ENCODE measurements at places on chromosomes 1 and 21. TPM values are rescaled to one million over a fixed set of nuclear protein-coding genes. Genes with fewer than 3 reads are reported as not detected.

Gene SYTL1
- total RNA-seq, result 103 TPM

Gene LCE2A
- not detected for total RNA-seq

Gene RHEX
- not detected for total RNA-seq

Gene KIRREL1
- total RNA-seq, result not detected

Gene MYOG
- total RNA-seq, result not detected

Gene FAM89A
- 6.7 TPM for total RNA-seq

DNA sequence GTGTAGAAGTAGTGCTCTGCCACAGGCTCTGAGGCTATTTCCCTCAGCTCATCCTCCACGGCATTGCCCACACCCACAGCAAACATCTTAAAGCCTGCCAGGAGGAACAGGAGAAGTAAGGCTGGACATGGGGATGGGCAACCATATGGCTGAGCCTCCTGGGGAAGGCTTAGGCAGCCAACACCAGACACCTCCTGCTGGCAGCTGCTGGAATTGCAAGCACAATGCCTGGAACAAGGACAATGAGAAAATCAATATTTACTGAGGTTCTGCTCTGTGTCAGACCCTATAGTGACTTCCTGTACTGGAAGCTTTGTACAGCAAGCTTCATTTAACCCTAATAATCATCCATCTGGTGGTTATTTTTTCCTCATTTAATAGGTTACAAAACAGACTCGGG, 8.2 kb downstream of the MATN1 start:
- no peak for DNase-seq
- H3K4me3 ChIP-seq, result no peak overlapping the region
- H3K4me1 ChIP-seq, result peaks cover 11% of the 10 kb centered on the region
- H3K27me3 ChIP-seq, result peaks cover 4% of the 10 kb centered on the region

DNA sequence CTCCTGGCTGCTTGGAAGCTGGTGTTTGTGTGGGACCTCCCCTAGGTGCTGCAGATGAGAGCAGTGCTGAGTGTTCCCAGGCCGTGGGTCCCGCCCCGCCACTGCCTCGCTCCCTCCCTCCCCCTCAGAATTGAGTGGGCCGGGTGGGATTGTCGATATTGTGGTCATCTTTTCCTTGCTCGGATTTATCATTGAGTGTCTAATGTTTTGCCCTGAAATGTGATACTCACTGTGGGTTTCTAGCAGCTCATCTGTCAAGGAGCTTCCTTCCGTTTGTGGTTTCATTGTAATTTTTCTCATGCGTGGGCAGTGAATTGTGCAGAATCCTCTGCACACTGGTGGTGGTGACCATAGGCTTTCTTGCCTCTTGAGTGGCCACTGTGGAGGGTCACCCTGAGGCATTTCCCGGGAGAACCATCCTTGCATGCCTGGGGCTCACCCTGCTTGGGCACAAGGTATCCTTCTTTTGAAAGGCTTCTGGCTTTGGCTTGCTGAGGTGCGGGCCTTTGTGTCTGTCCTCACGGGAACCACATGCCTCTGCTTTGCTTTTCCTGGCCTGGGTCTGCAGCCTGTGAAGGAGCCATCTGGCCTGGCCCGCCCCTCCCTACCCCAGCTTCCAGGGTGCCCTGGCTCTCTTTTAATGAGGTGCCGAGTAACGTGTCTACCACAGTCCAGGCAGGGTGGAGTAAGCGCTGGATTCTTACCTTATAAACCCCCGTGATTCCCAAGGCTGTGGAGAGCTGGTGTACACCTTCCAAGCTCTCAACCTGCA, 25.6 kb downstream of the SLX9 start:
- no peaks in the 10 kb centered on the region for H3K27me3 ChIP-seq
- H3K27ac ChIP-seq, result peak overlapping the region; percentile 3
- DNase-seq, result no peak

DNA sequence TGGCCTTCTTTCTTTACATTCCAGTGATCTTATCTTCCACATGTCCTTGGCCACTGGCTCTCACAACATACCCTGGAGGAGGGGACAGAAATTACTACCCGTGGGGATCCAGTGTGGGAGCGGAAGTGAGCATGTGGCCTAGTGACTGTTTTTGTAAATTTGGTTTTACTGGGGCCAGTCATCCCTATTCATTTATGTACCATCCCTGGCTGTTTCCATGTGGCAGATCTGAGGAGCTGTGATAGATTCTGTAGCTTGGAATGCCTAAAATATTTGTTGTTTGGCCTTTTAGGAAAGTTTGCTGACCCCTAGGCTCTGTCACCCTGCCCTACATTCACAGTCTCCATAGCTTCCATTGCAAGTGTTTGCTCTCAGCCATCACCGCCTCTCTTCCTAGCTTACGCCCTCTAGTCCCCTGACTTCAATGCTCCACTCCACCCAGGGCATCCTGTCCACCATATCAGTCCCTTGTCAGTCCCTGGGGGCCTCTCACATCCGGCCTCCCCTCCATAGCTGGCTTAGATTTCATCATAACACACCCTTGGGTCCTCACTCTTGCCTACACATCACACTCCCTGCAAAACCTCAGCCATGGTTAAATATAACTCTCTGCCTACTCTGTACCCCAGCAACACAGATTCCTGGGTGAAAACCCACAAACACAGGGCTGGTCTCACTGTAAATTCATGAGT, 25.8 kb downstream of the DHCR24 start:
- no peak for DNase-seq
- peaks cover 5% of the 10 kb centered on the region for H3K4me1 ChIP-seq
- H3K27ac ChIP-seq, result peak overlapping the region; percentile 80
- H3K27me3 ChIP-seq, result no peaks in the 10 kb centered on the region

DNA sequence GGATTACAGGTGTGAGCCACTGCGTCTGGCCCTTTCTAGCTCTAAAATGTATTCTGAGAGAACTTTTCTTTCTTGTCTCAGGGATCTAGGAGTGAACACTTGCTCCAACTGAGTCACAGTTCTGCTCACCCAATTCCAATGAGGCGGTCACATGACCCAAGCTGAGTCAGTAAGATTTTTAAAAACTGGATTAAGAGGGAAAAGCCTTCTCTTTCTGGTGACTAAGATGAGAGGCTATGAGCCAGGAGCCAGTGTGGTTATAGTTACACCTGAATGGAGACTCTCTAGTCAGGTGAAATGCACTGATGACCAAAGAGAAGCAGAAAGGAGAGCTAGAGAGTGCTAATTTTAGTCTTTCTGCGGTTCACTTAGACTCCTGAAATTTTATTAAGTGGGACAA, 9.5 kb upstream of the DEPDC1 start:
- no peaks in the 10 kb centered on the region for H3K36me3 ChIP-seq
- H3K4me3 ChIP-seq, result no peak overlapping the region
- no peaks in the 10 kb centered on the region for H3K4me1 ChIP-seq
- DNase-seq, result no peak
- peaks cover 10% of the 10 kb centered on the region for H3K27me3 ChIP-seq
- no peak overlapping the region for H3K27ac ChIP-seq

- H3K4me3 ChIP-seq, result no peak overlapping the region
- peaks cover 2% of the 10 kb centered on the region for H3K27me3 ChIP-seq
Measured at GRCh38 chr1:221632072-221632471, 109.8 kb downstream of the DUSP10 start.

DNA sequence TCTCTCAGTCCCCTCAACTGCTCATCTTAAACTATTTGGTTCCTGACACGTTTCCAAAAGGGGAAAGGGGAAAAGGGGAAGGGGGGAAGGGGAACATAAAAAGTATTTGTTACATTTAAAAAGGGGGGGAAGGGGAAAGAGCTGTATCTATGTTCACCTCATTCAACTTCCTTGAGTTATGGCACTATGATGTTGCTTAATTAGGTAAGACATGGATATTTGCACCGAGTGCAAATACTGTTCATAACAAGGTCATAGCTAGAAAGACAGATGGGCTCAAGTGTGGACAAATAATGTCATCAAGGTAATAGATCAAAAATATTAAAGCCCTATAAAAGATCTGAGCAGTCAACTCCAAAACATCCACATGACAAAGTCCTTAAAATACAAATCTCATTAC, 26.0 kb downstream of the GPBP1L1 start:
- peaks cover 1% of the 10 kb centered on the region for H3K4me1 ChIP-seq
- H3K36me3 ChIP-seq, result peaks cover 21% of the 10 kb centered on the region
- no peaks in the 10 kb centered on the region for H3K27me3 ChIP-seq
- DNase-seq, result no peak
- no peak overlapping the region for H3K27ac ChIP-seq

DNA sequence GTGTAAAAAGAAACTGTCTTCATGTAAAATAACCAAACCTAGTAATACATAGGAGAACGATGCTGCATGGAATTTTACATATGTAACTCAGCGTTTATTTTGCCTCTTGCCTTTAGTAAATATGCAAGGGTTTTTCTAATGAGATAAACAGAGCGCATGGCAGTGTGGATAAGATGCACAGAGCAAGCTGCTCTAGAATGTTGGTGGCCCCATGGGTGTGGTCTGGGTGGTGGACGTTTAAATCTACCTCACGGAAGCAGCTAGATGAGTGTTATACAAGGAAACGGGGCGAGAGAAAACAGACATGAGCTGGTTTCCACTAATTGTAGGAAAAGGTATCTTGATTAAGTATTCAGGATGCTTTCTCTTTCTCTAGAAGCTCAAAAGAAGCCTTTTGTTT, 205.9 kb downstream of the DSCAM start:
- no peaks in the 10 kb centered on the region for H3K4me1 ChIP-seq
- H3K36me3 ChIP-seq, result no peaks in the 10 kb centered on the region
- no peak overlapping the region for H3K4me3 ChIP-seq
- H3K27ac ChIP-seq, result no peak overlapping the region

DNA sequence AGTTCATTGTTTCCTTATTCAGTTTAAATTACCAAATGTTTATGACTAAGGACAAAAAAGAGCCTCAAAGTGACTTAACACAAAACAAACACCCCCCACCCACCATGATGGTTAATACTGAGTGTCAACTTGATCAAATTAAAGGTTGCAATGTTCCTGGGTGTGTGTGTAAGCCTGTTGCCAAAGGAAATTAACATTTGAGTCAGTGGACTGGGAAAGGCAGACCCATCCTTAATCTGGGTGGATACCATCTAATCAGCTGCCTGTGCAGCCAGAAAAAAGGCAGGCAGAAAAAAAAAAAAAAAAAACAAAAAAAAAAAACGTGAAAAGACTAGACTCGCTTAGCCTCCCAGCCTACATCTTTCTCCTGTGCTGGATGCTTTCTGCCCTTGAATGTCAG, 543.4 kb downstream of the NEGR1 start:
- no peaks in the 10 kb centered on the region for H3K27me3 ChIP-seq
- no peak overlapping the region for H3K4me3 ChIP-seq
- H3K36me3 ChIP-seq, result no peaks in the 10 kb centered on the region

DNA sequence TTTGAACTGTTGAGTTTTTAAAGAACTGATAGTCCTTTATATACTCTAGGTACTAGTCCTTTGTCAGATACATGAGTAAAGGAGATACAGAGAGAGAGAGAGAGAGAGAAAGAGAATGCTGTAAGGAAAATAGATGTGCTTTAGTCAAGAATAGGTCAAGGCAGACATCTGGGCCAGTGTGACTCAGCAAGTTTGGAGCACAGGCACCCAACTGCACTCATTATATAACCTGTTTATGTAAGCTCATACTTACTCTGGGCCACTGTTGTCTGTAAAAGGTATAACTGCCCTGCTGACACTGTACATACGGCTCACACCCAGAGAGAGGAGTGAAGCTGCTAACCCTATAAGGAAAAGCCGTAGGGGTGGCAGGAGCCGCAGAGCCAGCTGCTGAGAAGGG, 32.2 kb upstream of the AKT3 start:
- peaks cover 12% of the 10 kb centered on the region for H3K27me3 ChIP-seq
- no peak for DNase-seq
- no peak overlapping the region for H3K27ac ChIP-seq
- no peaks in the 10 kb centered on the region for H3K36me3 ChIP-seq

- H3K27ac ChIP-seq, result no peak overlapping the region
- H3K36me3 ChIP-seq, result no peaks in the 10 kb centered on the region
- no peaks in the 10 kb centered on the region for H3K4me1 ChIP-seq
- no peak for DNase-seq
Measured at GRCh38 chr21:30434033-30434631, 4.1 kb downstream of the KRTAP13-4 start.

DNA sequence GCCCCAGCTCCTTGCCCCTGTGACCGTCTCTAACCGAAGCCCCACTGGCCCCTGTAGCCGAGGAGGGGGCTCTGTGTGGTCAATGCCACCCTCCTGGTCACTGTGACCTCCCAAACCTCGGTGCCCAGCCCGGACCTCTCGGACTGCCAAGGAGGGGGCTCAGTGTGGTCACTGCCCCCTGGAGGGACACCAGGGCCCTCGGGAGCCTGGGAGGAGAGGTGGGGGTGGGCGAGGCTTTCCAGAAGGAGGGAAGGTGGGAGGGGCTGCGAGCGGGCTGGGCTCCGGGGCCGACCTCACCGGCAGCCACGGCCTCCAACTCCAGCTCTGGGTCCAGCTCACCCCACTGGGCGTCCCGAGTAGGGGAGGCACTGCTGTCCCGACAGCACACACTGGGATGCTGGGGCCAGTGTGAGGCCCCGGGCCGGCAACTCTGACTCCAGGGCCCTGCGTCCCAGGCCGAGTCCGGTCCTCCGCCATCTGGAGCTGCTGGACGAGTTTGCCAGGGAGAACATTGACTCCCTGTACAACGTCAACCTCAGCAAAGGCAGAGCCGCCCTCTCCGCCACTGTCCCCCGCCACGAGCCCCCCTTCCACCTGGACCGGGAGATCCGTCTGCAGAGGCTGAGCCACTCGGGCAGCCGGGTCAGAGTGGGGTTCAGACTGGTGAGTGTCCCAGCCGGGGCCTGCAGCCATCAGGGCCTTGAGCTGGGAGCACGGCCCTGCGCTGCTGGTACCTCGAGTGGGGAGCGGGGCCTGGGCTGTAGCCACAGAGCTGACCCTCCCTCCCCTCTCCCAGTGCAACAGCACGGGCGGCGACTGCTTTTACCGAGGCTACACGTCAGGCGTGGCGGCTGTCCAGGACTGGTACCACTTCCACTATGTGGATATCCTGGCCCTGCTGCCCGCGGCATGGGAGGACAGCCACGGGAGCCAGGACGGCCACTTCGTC, 6.4 kb downstream of the SCNN1D start:
- H3K4me1 ChIP-seq, result peaks cover 2% of the 10 kb centered on the region
- no peak overlapping the region for H3K27ac ChIP-seq
- peak; percentile 31 for DNase-seq
- H3K4me3 ChIP-seq, result no peak overlapping the region
- H3K36me3 ChIP-seq, result no peaks in the 10 kb centered on the region
- H3K27me3 ChIP-seq, result no peaks in the 10 kb centered on the region

DNA sequence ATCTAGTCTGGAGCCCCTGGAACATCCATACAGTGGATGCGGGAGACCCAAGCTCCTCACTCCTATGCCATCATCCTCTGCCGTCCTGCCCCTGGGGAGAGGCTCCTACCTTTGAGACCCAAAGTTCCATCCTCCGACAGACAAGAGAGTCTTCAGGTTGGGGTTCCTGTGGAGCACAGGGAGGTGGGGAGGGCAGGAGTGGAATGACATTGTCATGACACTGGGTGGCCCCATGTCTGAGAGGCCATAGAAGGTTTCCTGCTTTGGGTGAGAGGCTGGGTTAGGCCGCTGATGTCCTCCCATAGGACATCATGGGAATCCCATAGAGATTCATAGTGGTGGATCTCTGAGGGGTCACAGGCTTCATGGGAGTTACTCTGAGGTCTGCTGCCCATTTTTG, 2.0 kb downstream of the CHI3L1 start:
- H3K4me1 ChIP-seq, result peaks cover 2% of the 10 kb centered on the region
- H3K27ac ChIP-seq, result no peak overlapping the region
- H3K27me3 ChIP-seq, result peaks cover 18% of the 10 kb centered on the region

- no peak for DNase-seq
- H3K27me3 ChIP-seq, result peaks cover 35% of the 10 kb centered on the region
- peaks cover 11% of the 10 kb centered on the region for H3K4me1 ChIP-seq
- H3K36me3 ChIP-seq, result no peaks in the 10 kb centered on the region
- H3K4me3 ChIP-seq, result no peak overlapping the region
- H3K27ac ChIP-seq, result no peak overlapping the region
Measured at GRCh38 chr1:205294175-205294917, 27.2 kb downstream of the NUAK2 start.

All from activated naive CD8-positive, alpha-beta T cell treated with anti-CD3 and anti-CD28 coated beads, Interleukin-2, amount 10 ng/mL, durations not matched to agents 7 days and 5 days (primary cell).